ENCODE measurements at places on chromosomes 7 and 10.

DNA sequence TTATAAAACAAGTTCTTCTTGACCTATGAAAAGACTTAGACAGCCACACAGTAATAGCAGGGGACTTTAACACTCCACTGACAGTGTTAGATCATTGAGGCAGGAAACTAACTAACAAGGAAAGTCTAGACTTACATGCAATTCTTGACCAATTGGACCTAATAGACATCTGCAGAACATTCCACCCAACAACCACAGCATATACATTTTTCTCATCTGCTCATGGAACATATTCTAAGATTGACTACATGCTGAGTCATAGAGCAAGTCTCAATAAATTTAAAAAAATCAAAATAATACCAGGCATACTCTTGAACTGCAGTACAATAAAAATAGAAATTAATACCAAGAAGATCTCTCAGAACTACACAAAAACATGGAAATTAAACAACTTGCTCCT, 219.5 kb upstream of the HPS1 start:
- DNase-seq = no peak

DNA sequence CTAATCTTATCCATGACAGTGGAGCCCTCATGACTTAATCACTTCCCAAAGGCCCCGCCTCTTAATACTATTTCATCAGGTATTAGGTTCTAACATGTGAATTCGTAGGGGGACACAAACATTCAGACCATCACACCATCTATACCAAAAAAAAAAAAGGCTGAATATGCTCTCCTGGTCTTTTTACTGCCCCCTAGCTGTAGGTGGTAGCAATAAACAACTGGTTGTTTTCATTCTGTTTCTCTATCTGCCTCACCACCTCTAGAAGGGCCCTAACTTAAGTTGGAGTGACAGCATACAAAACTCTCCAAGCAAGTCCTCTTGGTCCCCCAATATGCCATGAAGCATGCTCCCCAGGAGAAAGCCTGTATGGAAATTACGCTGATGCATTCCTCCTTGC, 94.1 kb downstream of the GRM8 start:
- DNase-seq = peak; percentile 3

- peak; percentile 50 for DNase-seq
Measured at GRCh38 chr7:116258734-116259133, 48.4 kb downstream of the TES start.

DNA sequence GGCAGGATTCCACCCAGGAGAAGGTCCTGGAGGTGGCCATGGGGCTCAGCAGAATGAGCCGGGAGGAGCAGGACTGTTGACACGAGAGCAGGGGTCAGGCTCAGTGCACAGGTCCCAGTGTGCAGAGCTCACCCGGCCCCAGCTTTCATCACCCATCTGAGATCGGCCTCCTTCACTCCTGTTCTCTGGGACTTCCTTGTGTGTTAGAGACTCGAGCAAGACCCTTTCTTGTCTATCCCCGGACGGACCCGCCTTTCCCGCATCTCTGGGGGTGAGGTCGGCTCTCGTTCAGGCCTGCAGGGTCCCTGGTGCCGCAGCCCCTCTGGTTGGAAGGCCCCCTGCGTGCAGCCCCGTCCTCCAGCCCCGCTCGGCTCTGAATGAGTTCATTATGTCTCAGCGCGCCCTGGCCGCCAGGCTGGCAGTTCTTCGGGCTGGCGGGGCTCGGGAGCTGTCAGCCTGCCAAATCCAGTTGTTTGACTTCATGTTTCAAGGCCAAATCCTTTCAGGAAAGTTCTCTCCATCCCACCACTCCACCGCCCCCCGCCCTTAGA, 127.9 kb downstream of the LHPP start:
- DNase-seq = no peak
